ENCODE measurements at places on chromosomes 7 and 10.
A peak's percentile ranks its signal among the peaks of the same experiment; 100 is the strongest.

- DNase-seq: no peak
Measured at GRCh38 chr7:87497482-87497881, 22.0 kb upstream of the ABCB4 start.

DNA sequence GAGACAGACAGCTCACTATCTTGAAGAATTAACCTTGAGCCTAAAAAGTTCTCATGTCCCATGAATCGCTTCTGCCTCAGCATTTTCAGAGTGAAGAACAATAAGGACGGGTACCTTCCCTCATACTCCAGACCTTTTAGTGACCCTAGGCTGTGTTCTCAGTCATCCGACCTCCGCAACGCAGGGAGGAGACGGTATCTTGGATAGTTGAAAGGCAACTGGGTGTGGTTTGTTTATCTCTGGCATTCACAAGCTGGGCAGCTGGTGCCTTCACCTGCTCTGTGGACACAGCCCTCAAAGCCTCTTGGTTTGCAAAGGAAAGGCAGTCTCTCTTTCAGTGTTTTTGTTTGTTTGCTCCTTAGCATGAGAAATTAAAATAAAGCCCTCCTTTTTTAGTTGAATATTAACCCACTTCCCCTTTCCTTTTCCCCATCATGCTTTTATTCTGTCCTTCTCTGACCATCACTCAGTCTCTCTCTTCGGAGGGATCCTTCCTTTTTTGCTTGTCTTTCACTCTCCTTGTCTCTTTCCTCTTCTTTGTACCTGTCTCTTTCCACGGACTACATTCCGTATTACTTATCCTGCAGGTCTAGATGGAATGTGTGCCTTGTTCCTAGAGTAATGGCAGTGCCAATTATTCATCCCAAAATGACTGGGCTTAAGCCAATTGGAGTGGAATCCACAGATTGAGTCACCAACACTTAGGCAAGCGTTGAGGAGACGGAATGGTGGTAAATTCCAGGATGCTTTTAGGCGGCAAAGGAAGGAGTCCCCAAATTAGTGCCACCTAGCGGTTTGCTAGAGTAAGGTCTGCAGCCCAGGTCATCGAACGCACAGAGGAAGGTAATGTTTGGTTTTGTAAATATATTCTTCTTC is 45.8 kb downstream of the PRR15 start:
- DNase-seq: peak; percentile 22

GRCh38 chr10:63115732-63116383 is 17.3 kb upstream of the NRBF2 start:
- DNase-seq: peak; percentile 90

- no peak for DNase-seq
Measured at GRCh38 chr10:57992321-57993077, 275.2 kb downstream of the IPMK start.

GRCh38 chr10:86344281-86344680 is 22.3 kb downstream of the GRID1 start:
- no peak for DNase-seq

DNA sequence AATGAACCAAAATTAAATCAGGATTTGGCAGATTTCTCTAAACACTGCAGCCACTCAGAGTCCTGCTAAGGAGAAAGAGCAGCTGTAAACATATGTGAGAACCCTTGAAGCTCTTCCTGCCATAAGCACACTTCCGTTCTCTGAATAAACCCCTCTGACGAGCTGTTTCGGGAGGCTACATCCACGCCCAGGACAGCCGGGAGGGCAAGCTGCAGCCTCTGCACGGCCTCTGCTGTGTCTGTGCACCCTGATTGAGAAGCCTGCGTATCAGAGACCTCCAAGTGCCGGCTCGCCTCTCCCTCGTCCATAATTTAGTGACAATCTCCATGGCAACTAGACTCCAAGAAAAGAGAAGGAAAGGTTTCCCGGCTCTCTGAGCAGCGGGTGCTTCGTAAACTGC is 114.4 kb downstream of the PTPRN2 start:
- peak; percentile 49 for DNase-seq

- DNase-seq: no peak
Measured at GRCh38 chr7:139571651-139572050, 48.2 kb downstream of the CLEC2L start.

DNA sequence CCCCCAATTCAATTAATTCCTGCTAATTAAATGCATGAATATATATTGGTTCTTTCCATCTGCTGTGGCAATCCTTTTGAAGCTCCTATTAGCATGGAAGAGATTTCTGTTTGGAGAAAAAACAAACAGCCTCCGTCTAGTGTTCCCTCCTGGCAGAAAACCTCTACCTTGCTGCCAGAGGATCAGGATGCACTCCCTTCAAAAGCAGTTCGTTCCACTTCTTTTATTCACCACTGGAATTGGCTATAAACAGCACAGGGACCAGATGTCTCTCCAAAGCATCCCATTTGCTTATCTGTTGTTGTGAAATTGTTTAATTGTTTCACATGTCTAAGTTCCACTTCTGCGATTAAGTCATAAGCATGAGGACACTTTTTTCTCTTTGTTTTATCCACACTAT is 77.8 kb upstream of the PTN start:
- DNase-seq: no peak

GRCh38 chr10:129777687-129778086 is 186.4 kb downstream of the EBF3 start:
- DNase-seq: no peak

DNA sequence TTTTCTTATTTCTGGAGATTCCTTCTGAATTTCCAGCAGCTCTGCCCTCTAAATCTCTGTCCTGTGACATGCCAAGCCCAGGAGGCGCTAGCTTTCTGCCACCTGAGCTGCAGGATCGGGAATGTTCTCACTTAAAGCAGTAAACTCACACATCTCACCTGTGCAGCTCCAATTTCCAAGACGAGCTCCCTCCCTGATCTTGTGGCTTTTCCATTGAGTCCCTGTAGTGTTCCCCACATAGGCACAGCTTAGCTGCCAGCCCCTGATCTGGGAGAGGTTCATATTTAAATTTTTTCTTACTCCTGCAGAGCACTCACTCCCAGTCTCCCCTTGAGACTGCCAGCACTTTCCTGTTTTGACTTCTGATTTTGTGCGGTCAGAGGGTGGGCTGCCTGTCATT is 479.3 kb downstream of the GLRX3 start:
- DNase-seq: no peak

DNA sequence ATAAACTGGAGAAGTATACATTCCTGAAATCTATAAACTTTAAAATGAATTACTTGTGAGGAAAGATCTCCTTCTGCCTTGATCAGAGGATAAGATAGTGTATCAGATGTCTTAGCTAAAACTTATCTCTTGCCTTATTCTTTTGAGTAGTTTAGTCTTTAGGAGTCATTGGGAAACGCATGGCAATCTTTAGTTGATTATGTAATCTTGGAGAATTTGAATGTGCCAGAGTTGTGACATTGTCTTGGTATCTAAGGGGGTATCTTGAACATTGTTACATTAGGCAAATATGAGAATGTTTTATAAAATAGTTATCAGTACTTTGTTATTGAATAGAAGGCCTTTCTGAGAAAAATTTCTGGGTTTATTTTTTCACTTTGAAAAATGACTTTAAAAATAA is 61.6 kb upstream of the ADRA2A start:
- no peak for DNase-seq

GRCh38 chr7:140074780-140075179 is 12.0 kb upstream of the PARP12 start:
- no peak for DNase-seq

DNA sequence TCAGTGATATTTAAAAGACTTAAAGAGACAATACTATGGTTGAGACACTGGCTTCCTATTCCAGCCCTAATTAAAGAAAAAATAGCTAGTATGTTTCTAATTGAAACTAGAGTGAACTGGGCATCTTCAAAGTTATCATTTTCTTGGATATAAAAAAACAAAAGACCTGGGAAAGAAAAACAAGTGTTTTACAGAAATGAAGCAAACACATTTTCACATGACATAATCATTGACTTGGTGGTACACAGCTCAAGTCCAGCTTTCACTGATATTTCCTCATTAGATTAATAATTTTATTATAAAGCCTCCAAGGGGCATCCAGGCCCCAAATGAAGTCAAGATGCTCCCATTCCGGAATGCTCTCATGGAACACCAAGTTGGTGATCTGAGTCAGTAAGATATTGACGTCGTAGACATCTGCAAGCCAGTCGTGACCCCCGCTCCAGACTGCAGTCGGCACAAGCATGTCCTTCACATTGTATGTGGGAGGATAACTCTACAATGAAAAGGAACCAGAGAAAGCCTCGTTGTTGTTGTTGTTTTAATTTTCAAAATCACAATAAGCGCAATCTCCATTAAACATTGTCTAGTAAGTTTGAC is 7.5 kb upstream of the CH25H start:
- DNase-seq: no peak

- DNase-seq: no peak
Measured at GRCh38 chr7:45036796-45037195, 36.8 kb downstream of the CCM2 start.

GRCh38 chr7:20776942-20777341 is 9.7 kb downstream of the SP8 start:
- DNase-seq: no peak

DNA sequence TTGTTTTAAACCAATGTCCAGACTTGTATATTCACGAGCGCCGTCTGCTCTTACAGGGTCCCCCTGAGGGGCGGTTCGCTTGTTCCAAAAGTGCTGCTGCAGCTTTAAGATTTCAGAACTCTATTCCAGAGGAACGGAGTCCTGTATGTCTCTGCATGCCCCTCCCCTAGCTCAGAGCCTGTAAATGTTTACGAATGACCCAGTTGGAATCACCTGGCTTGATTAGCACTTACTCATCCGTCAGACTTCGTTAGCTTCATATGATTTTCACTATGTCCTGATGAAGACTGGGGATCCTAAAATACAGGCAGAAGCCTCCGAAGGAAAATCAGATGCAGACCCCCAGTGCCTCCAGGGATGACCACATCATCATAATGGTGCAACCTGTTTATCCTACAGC is 4.5 kb upstream of the CHST15 start:
- DNase-seq: no peak

DNA sequence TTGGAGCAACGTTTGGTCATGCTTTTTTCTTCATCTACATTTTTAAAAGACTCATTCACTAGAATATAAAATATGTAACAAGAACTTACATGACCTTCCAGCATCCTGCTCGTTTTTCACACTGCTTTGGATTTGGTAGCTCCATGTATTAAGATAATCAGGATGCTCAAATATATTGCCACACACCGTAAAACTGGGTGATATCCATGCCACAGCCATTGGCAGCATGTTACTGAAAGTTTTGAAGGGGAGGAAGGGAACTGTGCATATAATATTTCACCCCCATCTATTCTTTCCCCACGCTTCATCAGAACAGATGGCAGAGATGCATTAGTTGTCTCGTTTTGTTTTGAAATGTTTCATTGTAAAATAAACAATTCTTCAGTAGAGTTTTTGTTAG is 158.2 kb downstream of the RNLS start:
- DNase-seq: no peak

DNA sequence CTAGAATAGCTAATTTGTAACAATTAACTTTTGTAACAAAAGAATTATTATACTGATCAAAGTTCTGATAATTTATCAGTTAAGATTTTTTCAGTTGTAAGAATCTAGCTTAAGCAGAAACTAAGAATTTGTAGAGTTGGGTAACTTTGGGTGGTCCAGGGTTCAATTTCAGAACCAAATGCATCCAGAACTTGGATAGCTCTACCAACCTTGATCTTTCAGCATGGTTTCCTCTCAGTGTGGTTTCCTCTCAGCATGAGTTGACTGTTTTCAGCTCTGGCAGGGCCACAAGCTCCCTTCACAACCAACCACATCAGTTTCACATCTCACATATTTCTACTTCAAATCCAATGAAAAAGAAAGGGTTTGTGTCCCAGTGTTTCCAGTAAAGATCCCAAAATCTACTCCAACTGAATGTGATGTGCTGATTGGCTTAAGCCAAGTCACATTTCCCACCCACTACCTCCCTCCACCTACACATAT is 3.3 kb upstream of the FAS start:
- no peak for DNase-seq

DNA sequence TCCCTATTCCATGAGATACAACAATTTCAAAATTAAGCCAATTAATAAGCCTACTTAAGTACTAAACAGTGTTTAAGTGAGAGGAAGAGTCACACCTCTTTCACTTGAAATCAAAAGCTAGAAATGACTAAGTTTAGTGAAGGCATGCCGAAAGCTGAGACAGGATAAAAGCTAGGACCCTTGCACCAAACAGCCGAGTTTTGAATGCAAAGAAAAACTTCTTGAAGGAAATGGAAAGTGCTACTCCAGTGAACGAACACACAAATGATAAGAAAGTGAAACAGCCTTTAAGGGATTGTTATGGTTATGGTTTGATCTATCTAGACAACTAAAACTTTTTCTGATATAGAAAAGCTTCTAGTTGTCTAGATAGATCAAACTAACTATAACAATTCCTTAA is 135.4 kb upstream of the KMT2E start:
- no peak for DNase-seq

- no peak for DNase-seq
Measured at GRCh38 chr10:30062582-30062981, 3.2 kb upstream of the JCAD start.

DNA sequence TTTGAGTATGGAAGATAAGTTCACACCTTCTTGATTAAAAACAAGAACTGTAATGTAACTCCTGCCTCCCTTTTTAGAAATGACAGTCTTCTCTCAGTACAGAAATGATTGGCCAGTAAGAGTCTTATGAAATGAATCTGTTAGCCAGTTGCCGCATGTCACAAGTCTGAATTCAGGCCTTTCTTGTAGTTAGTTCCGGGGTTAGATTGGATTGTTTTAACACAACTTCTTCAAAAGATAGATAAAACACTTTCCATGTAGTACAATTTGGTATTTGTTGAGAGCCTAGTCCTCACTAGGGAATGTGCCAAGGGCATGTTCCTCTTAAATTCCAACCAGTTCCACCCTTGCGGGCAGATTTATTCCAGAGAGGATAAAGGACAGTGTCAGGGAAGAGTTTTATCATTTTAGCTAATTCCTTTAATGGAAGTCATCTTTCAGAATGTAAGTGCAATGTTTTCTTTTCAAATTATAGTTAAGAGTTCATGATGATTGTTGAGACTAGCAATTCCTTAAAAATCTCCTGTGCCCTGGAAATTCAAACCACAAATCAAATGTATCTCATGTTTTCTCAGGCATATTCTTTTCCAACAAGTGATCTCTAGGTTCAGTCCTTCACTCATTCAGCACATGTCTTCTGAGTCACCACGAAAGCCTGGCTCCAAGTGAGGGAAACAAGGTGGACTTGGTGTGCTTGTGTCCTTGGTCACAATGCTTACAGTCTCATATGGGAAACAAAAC is 4.1 kb downstream of the FHIP2A start:
- DNase-seq: no peak

GRCh38 chr10:343231-344220 is 208.3 kb downstream of the ZMYND11 start:
- DNase-seq: peak; percentile 3

All from femur (tissue), 1 donor.